Fibroblast of skin of right biceps (primary cell): ENCODE measurements at places on chromosomes 11 and 22.

DNA sequence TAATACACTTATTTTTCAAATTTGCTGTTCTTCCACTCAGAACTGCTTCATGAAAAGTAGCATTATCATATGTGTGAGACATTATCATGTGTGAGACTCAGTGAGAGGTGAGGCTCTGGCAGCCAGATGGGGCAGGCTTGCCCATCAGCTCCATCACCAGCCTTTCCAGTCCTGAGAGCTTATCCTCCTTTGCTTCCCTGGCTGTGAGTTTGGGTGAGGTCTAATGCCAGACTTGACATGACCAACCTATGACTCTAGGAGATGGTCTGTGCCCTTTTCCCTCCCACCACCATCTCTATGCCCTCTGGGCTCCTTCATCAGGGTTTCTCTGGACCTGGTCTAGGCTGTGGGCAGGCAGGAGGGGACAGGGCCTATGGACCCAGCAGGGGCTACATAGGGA lies 145.0 kb downstream of the KIRREL3 start:
- no peak for DNase-seq

- DNase-seq, result no peak
Observed at GRCh38 chr11:69382131-69383128, 88.5 kb downstream of the MYEOV start.

GRCh38 chr22:29302681-29303465 lies 3.6 kb upstream of the GAS2L1 start:
- DNase-seq, result no peak

- DNase-seq, result peak; percentile 44
Observed at GRCh38 chr11:30914143-30914762, 328.1 kb upstream of the MPPED2 start.

- no peak for DNase-seq
Observed at GRCh38 chr11:44573333-44573732, 7.9 kb downstream of the CD82 start.

DNA sequence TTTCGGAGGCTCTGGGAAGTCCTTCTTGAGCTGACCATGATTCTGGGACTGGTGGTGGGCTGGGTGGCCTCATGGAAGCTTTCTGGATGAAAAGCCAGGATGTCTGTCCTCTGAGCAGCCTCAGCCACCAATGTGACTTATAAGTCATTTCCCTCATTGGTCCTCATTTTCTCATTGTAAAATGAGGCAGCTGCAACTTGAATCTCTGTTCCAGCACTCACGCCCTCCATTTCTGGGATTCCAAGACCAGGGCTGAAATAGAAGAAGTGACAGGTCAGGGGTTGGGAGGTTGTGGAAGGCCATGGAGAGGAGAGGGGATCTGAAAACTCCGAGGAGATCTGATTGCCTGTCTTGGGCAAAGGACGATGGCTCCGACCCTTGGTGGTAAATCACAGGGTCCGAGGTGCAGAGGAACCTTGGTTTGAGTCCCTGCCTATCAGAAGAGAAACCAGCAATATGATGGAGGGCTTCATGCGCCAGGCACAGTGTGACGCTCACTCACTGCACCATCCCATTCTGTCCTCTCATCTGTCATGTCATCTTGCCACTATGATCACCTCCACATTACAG lies 38.3 kb downstream of the TSPAN18 start:
- DNase-seq, result no peak

- DNase-seq, result no peak
Observed at GRCh38 chr11:2518983-2519340, 74.2 kb downstream of the KCNQ1 start.

DNA sequence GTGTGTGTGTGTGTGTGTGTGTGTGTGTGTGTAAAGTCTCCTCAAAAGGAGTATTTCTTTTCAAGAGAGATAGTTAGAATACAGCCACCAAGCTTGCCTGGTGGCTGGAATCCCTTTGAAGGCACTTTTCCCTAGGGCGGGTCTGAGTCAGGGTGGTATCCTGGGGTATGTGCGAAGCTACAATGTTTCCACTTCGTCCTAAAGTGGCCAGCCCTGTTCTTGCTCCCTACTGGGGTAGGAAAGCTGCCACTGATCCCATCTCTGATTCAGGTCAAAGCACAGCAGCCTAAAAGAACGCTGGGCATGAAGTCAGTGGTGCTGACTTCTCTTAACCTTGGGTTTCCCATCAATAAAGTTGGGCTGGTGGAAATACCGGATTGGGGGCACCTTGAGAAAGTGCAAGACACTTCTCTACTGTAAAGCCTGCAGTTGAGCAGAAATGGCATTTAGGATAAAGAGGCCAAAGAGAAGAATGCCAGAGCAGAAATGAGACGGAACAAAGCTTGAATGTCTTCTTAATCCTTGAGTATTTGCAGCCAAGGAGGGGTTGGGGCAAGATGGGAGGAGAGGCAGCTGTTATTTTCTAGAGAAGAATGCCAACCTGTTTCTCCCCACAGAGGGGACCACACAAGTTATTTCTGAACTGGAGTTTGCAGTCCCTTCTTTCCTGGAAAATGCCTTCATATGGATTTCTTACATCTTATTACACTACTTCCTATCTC lies 35.3 kb downstream of the ZNRF3 start:
- DNase-seq, result no peak

GRCh38 chr11:75279273-75279672 lies 38.7 kb downstream of the TPBGL start:
- peak; percentile 15 for DNase-seq

GRCh38 chr11:37500425-37500824 lies 902.4 kb upstream of the RAG2 start:
- no peak for DNase-seq

DNA sequence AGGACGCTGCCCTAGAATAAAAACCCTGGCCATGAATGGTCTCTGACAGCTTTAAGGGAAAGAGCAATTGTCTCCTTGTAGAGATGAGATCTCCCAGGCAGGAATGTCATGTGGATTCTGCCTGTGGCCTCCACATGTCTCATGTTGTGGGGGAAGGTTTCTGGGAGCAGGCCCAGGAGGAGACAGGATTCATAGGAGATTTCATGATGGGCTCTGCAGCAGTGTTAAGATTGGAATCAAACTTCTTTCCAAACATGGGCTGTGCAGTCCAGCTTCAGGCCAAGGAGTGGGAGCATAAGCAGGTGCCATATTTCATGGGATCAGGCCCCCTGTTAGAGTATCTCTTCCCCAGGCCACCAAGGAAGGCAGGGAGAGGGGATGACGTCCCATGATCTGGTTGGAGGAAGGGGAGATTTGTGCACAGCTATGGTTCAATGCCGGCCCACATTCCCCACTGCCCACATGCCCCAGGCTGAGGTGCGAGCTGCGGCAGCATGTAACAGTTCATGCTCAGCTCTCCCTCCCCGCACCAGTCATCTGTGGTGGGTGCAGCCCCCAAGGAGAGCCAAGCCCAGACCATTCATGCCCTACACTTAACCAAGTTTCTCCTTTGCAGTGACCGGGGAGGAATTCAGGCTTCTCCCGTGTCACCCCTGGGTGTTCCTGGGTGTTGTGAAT lies 42.5 kb downstream of the LMO1 start:
- DNase-seq, result peak; percentile 24

GRCh38 chr22:37109242-37109917 lies at the start of gene TMPRSS6:
TSS of gene TMPRSS6 (minus strand) at chr22:37109713. CDS start at chr22:37103417, 6,296 bp downstream.
- DNase-seq, result no peak

GRCh38 chr11:83205608-83206185 lies 12.2 kb downstream of the ANKRD42 start:
- DNase-seq, result no peak

GRCh38 chr22:31488988-31489617 lies 539 bp downstream of the EIF4ENIF1 start:
- DNase-seq, result peak; percentile 24

- no peak for DNase-seq
Observed at GRCh38 chr11:75413864-75414263, 14.5 kb downstream of the RPS3 start.

- no peak for DNase-seq
Observed at GRCh38 chr22:23250056-23250784, 69.9 kb downstream of the BCR start.

DNA sequence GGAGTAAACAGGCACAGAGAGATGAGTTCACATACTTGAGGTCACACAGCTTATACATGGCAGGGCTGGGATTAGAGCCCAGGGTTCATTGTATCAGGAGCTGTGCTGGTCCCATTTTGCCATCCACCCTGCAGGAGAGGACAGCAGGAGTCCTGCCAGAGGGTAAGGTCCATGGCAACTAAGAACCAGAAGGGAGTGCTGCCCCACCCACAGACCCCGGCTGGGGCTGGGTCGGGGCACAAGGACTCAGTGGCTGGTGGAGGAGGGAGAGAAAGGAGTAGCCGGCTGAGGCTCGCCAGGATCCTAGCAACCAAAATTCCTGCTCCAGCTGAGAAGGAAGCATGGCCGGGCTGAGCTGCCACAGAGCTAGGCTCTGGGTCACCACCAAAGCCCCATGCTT lies 25.9 kb upstream of the TP53I11 start:
- no peak for DNase-seq

DNA sequence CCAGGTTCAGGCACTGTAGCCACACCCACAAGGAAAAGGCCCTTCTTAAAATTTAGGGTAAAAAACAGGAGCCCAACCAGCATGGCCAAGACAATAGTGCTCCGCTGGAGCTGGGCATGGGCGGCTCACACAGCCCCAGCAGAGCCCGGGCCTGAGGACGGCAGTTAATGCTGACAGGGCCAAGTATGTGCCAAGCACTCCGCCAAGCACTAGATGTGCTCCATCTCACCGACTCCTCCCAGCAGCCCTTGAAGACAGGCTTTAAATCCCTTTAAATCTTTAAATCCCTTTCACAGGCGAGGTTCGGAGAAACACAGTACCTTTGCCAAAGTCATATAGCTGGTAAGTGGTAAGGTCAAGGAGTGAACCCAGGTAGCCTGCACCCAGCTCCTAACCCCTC lies 4.8 kb downstream of the ARFGAP2 start:
- DNase-seq, result no peak

- no peak for DNase-seq
Observed at GRCh38 chr11:16377746-16378145, 21.4 kb upstream of the SOX6 start.

GRCh38 chr11:104738918-104739317 lies 159.3 kb downstream of the CASP12 start:
- no peak for DNase-seq

- peak; percentile 75 for DNase-seq
Observed at GRCh38 chr22:18033204-18033998, 9.0 kb upstream of the MICAL3 start.

- no peak for DNase-seq
Observed at GRCh38 chr11:76656571-76657081, 13.9 kb downstream of the LRRC32 start.

- no peak for DNase-seq
Observed at GRCh38 chr22:31278151-31278621, 14.1 kb downstream of the PIK3IP1 start.

GRCh38 chr22:47632701-47633100 lies 870.3 kb downstream of the TBC1D22A start:
- no peak for DNase-seq

DNA sequence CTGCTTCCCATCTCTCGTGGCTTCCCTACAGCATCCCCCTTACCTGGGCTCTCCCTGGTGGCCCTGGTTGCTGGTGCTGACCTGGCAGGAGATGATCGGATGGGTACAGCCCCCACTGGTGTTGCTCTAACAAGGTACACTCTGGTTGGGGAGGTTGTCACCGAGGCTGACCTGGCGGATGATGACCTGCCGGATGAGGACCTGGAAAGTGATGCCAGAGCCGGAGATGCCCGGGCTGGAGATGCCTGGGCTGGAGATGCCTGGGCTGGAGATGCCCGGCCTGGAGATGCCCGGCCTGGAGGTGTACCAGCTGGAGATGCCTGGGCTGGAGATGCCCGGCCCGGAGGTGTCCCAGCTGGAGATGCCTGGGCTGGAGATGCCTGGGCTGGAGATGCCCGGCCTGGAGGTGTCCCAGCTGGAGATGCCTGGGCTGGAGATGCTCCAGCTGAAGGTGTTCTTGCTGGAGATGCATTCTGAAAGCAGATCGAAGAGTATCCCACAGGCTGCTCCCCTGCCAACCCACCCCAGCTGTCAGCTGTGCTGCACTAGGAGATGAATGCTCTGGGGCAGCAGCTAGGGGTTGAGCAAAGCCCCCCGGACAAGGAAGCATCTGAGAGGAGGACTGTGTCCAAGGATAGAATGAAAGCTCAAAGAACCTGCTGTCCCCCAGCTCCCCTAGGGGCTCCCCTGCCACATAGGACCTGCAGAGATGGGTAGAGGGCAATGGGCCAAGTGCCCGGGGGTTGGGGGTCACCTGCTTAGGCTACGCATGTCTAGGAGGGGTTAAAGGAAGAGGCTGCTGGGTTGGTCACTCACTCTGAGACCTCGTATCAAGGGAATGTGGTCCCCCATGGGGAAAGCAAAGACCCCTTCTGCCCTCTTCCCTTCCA lies 10.6 kb downstream of the TMPRSS13 start:
- no peak for DNase-seq

GRCh38 chr11:114773541-114774338 lies 95.4 kb downstream of the NXPE2 start:
- no peak for DNase-seq

GRCh38 chr11:32118025-32118974 lies 27.4 kb downstream of the RCN1 start:
- peak; percentile 77 for DNase-seq

DNA sequence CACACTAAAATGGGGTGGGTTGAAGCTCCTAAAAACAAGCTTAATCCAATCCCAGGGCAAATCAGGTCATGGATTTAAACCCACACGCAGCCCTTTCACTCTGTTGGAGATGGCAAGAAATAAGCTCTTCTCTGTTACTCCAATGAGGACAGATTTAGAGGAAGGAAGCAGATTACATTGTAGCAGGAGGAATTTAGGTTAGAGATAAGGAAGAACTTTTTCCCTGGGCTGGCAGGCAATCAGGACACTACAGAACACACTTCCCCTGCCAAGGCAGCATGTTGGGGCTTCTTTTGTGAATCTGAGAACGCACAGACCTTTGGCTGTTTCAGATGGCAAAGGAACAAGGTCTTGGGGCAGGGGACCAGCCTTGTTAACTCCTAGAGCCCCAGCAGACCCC lies 46.2 kb downstream of the C11orf58 start:
- DNase-seq, result no peak

DNA sequence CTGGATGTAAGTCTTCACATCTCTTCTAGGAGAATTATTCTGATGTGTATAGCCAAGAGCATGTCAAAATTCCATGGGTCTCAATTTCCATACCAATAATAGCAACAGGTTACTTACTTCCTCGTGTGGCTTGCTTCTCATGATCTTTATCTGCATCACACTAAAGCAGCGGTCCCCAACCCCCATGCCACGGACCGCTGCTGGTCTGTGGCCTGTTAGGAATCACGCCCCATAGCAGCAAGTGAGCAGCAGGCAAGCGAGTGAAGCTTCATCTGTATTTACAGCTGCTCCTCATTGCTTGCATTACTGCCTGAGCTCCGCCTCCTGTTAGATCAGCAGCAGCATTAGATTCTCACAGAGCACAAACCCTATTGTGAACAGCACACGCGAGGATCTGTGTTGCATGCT lies 28.9 kb upstream of the SLC25A1 start:
- no peak for DNase-seq

DNA sequence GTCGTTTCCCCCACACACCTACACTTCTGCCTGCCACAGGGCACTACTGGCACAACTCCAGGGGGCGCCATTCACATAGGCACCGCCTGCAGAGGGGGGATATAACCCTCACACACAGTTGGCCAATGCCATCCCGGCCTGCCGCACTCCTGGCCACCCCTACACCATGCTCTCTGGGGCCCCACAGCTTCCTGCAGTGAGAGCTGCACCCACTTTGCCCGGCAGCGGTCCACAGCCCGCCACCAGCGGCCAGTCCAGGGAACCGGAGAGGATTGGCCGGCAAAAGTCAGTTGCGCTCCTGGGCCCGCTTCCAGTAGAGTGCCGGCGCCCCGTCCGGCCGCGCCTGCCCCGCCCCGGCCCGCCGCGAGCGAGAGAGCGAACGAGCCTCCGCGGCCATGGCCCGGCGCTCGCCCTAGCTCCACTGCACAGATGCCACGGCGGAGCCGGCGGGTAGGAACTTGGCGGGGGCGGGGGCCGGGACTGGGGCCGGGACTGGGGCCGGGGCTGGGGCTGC lies 25.6 kb upstream of the SUSD2 start:
- DNase-seq, result peak; percentile 55
